ENCODE measurements at places on chromosomes 4 and X. TPM values are rescaled to one million over a fixed set of nuclear protein-coding genes. Genes with fewer than 3 reads are reported as not detected.

TMEM255A gene
- 0.35 TPM for total RNA-seq

DDX53 gene
- total RNA-seq, result not detected

CT45A10 gene
- total RNA-seq, result not detected

PCDH18 gene
- total RNA-seq, result 2.4 TPM

DOK7 gene
- total RNA-seq, result 3.6 TPM

PAGE1 gene
- total RNA-seq, result not detected

ADRA2C gene
- not detected for total RNA-seq

USP17L24 gene
- total RNA-seq, result not detected

GUCY1B1 gene
- 3.9 TPM for total RNA-seq

MAML3 gene
- 3.2 TPM for total RNA-seq

ANOS1 gene
- 0.56 TPM for total RNA-seq

MID2 gene
- 10.8 TPM for total RNA-seq

AKAP14 gene
- total RNA-seq, result not detected

AR gene
- total RNA-seq, result 0.09 TPM

TRIM75 gene
- total RNA-seq, result not detected

SRPX2 gene
- total RNA-seq, result 30.5 TPM

MAGEA11 gene
- not detected for total RNA-seq

RAI2 gene
- total RNA-seq, result not detected

FSTL5 gene
- not detected for total RNA-seq

TBC1D25 gene
- 10.2 TPM for total RNA-seq

RCHY1 gene
- total RNA-seq, result 10.8 TPM

PAGE2B gene
- total RNA-seq, result not detected

LRIT3 gene
- total RNA-seq, result not detected

SFRP2 gene
- total RNA-seq, result not detected

PRRG1 gene
- 14.4 TPM for total RNA-seq

ZNF157 gene
- total RNA-seq, result 0.14 TPM

F8A3 gene
- total RNA-seq, result 5.3 TPM

NOP14 gene
- 30.8 TPM for total RNA-seq

CSAG3 gene
- not detected for total RNA-seq

TMEM184C gene
- 16.5 TPM for total RNA-seq

GRID2 gene
- total RNA-seq, result not detected

SLC6A14 gene
- total RNA-seq, result 37.3 TPM

PRKG2 gene
- total RNA-seq, result 0.28 TPM

PIN4 gene
- 7.1 TPM for total RNA-seq

RHOXF2B gene
- total RNA-seq, result not detected

VEGFD gene
- total RNA-seq, result 0.07 TPM

HS6ST2 gene
- 7.4 TPM for total RNA-seq

ADGRG4 gene
- total RNA-seq, result not detected

COL4A5 gene
- total RNA-seq, result 93.7 TPM

MAGEE2 gene
- total RNA-seq, result not detected
